Activated naive CD4-positive, alpha-beta T cell treated with anti-CD3 and anti-CD28 coated beads, Interleukin-2, amount 50 U/mL, for 72 hours (primary cell): ENCODE measurements at places on chromosomes 12 and 14. TPM values are rescaled to one million over a fixed set of nuclear protein-coding genes. Genes with fewer than 3 reads are reported as not detected.

AQP5 gene
- total RNA-seq, result not detected

ACRBP gene
- total RNA-seq, result 2.8 TPM

RNASE7 gene
- total RNA-seq, result not detected

CHD8 gene
- 126 TPM for total RNA-seq

AQP6 gene
- total RNA-seq, result not detected

E2F7 gene
- 26.9 TPM for total RNA-seq

PLXNC1 gene
- 9.2 TPM for total RNA-seq

HOTAIR gene
- not detected for total RNA-seq

DNA sequence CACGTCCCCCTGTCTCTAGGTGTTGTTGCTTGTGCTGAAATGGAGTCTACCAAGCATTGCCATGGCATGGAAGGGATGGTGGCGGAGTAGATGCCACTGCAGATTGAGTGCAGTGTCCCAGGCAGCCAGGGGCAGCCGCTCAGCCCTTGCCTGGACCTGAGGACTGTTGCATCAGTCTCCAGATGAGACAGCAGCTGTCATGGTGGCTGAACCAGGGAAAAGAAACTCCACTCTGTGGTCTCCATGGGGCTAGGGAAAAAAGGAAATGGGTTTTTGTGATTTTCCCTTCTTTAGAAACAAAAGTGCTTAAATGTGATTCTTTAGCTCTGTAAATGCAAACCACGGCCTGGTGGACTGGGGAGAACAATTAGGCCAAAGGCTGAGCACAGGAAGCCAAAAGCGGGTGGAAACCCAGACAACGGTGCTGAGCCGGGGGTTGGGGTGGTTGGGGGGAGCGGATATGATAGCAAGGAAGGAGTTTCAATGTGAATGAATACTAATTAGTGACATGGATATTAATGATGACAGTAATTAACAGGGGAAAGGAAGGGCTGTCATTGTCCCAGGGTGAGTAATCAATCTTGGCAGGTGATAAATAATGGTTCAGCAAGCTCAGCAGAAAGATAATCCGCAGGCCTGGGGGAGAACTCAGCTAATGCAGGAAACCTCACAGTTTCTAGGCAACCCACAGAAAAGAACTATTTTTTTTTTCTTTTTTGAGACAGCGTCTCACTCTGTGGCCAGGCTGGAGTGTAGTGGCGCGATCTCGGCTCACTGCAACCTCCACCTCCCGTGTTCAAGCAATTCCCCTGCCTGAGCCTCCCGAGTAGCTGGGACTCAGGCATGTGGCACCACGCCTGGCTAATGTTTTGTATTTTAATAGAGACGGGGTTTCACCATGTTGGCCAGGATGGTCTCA lies 442.6 kb downstream of the DPF3 start:
- no peak for DNase-seq

DNA sequence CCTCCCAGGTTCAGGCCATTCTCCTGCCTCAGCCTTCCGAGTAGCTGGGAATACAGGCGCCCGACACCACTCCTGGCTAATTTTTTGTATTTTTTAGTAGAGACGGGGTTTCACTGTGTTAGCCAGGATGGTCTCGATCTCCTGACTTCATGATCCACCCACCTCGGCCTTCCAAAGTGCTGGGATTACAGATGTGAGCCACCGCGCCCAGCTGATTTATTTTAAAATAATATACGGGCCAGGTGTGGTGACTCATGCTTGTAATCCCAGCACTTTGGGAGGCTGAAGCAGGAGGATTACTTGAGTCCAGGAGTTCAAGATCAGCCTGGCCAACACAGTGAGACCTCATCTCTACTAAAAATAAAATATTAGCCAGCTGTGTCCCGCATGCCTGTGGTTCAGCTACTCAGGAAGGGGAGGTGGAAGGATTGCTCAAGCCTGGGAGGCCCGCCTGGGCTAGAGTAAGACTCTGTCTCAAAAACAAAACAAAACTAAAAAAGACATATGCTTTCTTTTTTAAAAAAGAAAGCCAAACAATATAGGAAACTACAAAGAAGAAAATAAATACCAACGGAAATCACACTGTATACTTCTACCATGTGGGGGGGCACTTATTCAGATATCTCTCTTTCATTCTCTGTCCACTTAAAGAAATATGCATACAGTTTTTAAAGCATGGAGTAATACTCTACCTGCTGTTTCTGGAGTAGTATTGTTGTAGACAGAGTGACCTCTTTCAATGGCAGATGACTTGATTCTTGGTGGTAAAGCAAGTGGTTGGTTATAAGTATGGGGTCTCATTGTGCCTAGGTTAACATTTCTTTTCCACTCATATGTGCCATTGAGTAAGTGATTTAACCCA lies 930 bp upstream of the MIA2 start:
- DNase-seq, result no peak

GRCh38 chr14:42855085-42855484 lies 1248.4 kb downstream of the LRFN5 start:
- no peak for DNase-seq

GRCh38 chr14:95240859-95241813 lies 78.6 kb downstream of the CLMN start:
- DNase-seq, result no peak

GRCh38 chr12:32644431-32644830 lies 34.7 kb upstream of the DNM1L start:
- DNase-seq, result no peak

GRCh38 chr14:68248481-68249255 lies 429.1 kb downstream of the RAD51B start:
- no peak for DNase-seq

- DNase-seq, result no peak
These were observed 961 bp downstream of the CMAS start for GRCh38 chr12:22046968-22047390.

DNA sequence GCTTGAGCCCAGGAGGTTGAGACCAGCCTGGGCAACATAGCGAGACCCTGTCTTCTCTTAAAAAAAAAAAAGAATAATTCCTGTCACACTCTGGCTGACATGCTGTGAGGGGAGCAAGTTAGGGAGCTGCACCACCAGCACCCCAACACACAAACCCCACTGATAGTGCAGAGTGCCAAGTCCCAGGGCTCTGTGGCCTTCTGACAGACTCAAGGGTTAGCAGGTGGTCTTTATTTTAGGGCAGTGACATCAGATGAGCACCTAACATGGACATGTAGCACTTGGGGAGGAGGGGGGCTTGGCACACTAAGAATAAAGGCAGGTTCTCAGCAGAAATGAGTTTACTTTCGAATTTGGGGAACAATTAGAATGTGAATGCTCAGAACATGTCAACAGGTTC lies 6.8 kb downstream of the USP5 start:
- DNase-seq, result no peak

DNA sequence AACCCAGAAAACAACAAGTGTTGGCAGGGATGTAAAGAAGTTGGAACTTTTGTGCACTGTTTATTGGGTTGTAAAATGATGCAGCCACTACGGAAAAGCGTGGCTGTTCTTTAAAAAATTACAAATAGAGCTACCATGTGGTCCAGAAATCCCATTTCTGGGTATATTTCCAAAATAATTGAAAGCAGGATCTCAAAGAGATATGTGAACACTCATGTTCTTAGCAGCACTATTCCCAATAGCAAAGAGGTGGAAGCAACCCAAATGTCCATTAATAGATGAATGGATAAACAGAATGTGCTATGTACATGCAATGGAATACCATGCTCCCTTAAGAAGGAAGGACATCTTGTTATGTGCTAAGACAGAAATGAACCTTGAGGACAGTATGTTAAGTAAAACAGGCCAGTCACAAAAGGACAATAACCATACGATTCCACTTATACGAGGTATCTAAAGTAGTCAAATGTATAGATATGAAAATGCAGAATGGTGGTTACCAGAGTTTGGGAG lies 249.5 kb downstream of the PHLDA1 start:
- DNase-seq, result no peak

- peak; percentile 62 for DNase-seq
These were observed 3.6 kb downstream of the CFAP73 start for GRCh38 chr12:113152835-113153814.

- DNase-seq, result no peak
These were observed 117.7 kb downstream of the ZFP36L1 start for GRCh38 chr14:68675233-68675577.

GRCh38 chr12:20350026-20350425 lies 18.3 kb upstream of the PDE3A start:
- DNase-seq, result no peak

DNA sequence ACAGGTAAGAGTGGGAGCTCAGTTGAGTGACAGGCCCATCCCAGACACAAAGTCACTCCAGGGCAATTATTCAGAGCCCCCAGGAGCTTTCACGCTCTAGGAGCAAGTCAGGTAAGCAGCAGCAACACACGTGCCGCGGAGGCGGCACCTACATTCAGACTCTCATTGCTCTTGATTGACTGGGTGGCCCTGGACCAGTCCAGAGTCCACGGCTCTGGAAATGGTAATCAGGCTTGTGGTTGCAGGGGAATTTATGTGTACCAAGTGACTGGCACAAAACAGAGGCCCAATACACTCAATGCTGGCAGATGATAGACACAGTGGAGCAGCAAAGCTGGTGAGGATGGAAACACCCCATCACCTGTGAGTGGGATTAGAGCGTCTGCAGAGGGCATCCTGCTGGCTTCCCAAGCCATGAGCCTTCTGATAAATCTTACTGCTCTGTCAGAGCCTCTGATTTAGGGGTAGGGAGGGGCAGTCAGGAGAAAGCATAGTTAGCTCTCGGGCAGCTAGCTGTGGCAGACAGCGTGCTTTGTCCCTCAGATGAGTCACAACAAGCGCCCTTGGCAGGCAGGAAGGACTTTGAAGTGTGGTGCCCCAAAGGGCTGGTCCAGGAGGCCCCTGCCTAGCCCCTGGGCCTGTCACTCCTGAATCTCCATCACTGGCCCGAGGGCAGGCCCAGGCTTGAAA lies 344.7 kb downstream of the CACNA1C start:
- DNase-seq, result no peak

DNA sequence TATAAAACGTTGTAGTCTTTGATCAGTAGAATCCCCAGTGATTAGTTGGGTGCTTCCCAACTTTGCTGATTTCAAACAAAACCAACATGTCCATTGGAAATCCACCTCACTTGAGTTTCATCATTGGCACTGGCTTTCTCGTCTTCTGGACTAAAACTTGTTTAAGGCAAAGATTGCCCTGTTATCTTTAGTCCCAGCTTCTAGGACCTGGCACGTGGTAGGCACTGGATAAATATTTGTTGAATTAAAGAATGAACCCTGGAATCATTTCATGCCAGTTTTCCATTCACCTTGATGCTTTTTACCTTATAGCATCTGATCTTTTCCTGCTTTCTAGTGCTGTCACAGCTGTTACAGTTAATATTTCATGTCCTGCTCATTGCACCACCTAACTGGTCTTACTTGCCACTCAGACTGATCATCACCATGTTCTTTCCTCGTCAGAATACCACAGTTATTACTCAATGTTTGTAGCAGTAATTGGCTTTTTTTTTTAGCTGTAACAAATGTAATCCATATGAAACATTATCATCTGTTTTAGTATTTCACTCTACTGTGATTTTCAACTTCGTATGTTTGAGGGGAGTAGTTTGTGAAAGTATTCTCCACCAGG lies 7.3 kb upstream of the C12orf50 start:
- no peak for DNase-seq

DNA sequence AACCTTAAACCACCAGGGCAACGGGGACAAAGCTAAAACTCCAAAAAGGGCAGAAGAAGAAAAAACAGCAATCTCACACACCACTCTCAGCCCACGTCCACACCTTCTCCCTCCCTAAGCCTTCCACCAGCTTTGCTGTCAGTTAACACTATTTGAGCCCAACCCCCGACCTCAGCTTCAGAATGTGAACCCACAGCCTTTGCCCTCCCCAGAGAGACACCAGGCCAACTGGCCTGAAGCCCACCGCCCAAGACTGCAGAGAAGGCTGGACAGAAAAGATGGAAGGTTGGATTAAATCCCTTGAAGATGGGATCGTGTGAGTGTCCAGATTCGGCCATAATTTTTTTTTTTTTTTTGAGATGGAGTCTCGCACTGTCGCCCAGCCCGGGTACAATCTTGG lies 22.4 kb downstream of the IRF2BPL start:
- DNase-seq, result no peak

- no peak for DNase-seq
These were observed 183.8 kb downstream of the FOXA1 start for GRCh38 chr14:37411079-37411735.

GRCh38 chr14:103679351-103679750 lies 35.9 kb downstream of the XRCC3 start:
- no peak for DNase-seq

GRCh38 chr14:21985081-21985480 lies 311.5 kb upstream of the OR4E1 start:
- no peak for DNase-seq

DNA sequence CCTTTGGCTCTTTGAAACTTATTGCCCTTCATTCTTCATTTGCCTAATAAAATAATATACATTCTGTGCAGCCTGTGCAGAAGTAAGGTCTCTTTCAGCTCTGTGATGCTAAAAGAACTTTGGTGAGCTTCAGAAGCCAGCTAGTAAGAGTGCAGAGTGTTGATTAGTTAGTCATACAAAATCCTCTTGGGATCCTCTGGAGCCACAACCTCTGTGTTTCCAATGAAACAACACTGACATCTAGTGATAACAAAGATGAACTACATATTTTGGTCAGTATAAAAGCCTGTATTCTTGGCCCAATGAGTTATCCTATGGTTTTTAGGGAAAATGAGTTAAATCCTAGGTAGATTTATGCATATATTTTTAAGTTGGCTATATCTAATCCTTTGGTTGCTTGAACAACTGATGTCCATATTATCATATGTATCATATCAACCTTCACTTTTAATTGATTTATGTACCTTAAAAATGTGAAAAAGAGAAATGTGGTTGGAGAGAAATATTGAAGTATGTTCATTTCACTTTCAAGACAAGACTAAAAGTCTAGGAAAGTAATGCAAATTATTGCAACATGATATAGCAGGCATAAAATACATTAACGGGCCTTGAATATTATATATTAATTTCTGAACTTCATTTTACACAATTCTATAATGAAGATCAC lies 158.4 kb downstream of the KLHL28 start:
- DNase-seq, result no peak

DNA sequence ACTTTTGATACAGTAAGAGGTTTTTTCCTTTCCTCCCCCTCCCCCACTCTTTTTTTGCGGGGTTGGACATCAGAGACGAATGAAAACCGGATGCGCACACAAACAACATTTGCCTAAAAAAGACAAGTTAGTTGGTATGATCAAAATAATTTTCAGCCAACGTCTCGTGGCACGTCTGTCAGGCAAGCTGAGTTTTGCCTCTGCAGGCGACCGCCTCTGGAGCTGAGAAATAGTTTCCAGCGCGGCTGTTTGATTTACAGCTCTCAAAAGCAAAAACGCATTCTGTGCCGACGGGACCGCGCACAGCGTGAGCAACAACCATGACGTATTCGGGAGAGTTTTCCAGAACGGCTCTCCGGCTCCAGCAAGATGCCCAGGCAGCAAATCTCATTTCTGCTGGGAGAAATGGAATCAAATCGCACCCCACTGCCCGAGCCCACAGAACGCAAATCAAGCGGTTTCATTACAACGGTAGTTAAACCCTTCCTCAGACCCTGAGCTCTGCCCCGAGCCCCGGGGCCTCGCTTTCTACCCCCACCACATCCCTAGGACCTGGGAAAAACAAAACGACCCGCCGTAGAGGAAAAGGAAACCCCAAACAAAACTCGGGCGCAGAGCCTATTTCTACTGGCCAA lies 14.2 kb upstream of the CALM1 start:
- no peak for DNase-seq
